Colonic mucosa (tissue), 4 donors: ENCODE measurements at places on chromosomes 2 and 18. TPM values are rescaled to one million over a fixed set of nuclear protein-coding genes. Genes with fewer than 3 reads are reported as not detected.

- H3K4me3 ChIP-seq, result no peak overlapping the region
- no peak overlapping the region for H3K27ac ChIP-seq
- H3K36me3 ChIP-seq, result no peaks in the 10 kb centered on the region
- no peaks in the 10 kb centered on the region for H3K27me3 ChIP-seq
- no peak for DNase-seq
- no peaks in the 10 kb centered on the region for H3K4me1 ChIP-seq
Observed at GRCh38 chr2:218513676-218514075, 54.5 kb downstream of the USP37 start.

GRCh38 chr2:129768036-129768386, 211.5 kb upstream of the RAB6C start:
- no peaks in the 10 kb centered on the region for H3K36me3 ChIP-seq
- H3K27ac ChIP-seq, result no peak overlapping the region
- no peaks in the 10 kb centered on the region for H3K4me1 ChIP-seq
- H3K27me3 ChIP-seq, result no peaks in the 10 kb centered on the region
- H3K4me3 ChIP-seq, result no peak overlapping the region
- no peak for DNase-seq

- peaks cover 6% of the 10 kb centered on the region for H3K27me3 ChIP-seq
- H3K27ac ChIP-seq, result no peak overlapping the region
- no peak for DNase-seq
Observed at GRCh38 chr2:163121483-163121882, 282.9 kb upstream of the KCNH7 start.

Gene AMER3
- total RNA-seq, result 0.27 TPM

GRCh38 chr18:6210349-6211173, 204.2 kb downstream of the L3MBTL4 start:
- DNase-seq, result no peak
- H3K27me3 ChIP-seq, result no peaks in the 10 kb centered on the region
- no peaks in the 10 kb centered on the region for H3K4me1 ChIP-seq
- H3K4me3 ChIP-seq, result no peak overlapping the region

GRCh38 chr18:76232779-76233178, 262.3 kb downstream of the ZNF516 start:
- no peak overlapping the region for H3K4me3 ChIP-seq
- DNase-seq, result no peak
- H3K27ac ChIP-seq, result no peak overlapping the region
- H3K27me3 ChIP-seq, result no peaks in the 10 kb centered on the region

Gene ANKRD53
- not detected for total RNA-seq

GRCh38 chr2:727071-727470, 49.9 kb upstream of the TMEM18 start:
- H3K4me3 ChIP-seq, result no peak overlapping the region
- no peak for DNase-seq
- H3K27ac ChIP-seq, result no peak overlapping the region

DNA sequence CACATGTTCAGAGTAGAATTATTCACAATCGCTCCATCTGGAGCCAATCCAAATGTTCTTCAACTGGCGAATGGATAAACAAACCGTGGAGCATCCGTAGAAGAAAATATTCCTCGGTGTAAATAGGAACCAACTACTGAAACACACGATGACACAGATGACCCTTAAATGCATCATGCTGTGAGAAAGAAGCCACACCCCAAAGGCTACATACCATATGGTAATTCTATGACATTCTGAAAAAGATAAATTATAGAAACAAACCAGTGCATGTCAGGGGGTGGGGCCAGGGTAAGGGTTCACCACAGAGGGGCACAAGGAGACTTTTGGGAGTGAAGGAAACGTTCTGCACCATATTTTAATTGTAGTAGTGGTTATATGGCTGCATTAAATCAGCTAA, 312.2 kb upstream of the SMIM21 start:
- no peak overlapping the region for H3K4me3 ChIP-seq
- H3K27ac ChIP-seq, result no peak overlapping the region
- no peaks in the 10 kb centered on the region for H3K4me1 ChIP-seq
- no peaks in the 10 kb centered on the region for H3K36me3 ChIP-seq
- DNase-seq, result no peak
- H3K27me3 ChIP-seq, result no peaks in the 10 kb centered on the region

Gene C1QL2
- total RNA-seq, result not detected

GRCh38 chr2:113068249-113068648, 479 bp downstream of the IL1F10 start:
- no peak for DNase-seq
- H3K27me3 ChIP-seq, result no peaks in the 10 kb centered on the region
- no peaks in the 10 kb centered on the region for H3K36me3 ChIP-seq

GRCh38 chr18:9404565-9405060, 70.0 kb downstream of the TWSG1 start:
- no peaks in the 10 kb centered on the region for H3K36me3 ChIP-seq
- H3K27ac ChIP-seq, result no peak overlapping the region
- H3K4me1 ChIP-seq, result no peaks in the 10 kb centered on the region
- no peaks in the 10 kb centered on the region for H3K27me3 ChIP-seq

Gene COL4A3
- 0.42 TPM for total RNA-seq

- H3K36me3 ChIP-seq, result no peaks in the 10 kb centered on the region
- H3K27me3 ChIP-seq, result no peaks in the 10 kb centered on the region
- DNase-seq, result no peak
- no peak overlapping the region for H3K4me3 ChIP-seq
Observed at GRCh38 chr18:78245451-78245850, 734.2 kb upstream of the SALL3 start.

DNA sequence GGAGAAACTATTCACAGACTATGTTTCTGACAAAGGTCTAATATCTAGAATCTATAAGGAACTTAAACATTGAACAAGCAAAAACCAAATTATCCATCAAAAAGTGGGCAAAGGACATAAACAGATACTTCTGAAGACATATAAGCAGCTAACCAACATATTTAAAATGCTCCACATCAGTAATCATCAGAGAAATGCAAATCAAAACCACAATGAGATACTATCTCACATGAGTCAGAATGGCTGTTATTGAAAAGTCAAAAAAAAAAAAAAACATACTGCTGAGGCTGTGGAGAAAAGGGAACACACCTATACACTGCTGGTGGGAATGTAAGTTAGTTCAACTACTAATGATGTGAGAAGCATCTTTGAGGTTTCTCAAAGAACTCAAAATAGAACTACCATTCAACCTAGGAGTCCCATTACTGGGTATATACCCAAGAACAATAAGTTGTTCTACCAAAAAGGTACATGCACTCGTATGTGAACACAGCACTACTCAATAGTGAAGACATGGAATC, 220.4 kb upstream of the TFPI start:
- H3K4me1 ChIP-seq, result no peaks in the 10 kb centered on the region
- no peaks in the 10 kb centered on the region for H3K27me3 ChIP-seq
- H3K27ac ChIP-seq, result no peak overlapping the region

DNA sequence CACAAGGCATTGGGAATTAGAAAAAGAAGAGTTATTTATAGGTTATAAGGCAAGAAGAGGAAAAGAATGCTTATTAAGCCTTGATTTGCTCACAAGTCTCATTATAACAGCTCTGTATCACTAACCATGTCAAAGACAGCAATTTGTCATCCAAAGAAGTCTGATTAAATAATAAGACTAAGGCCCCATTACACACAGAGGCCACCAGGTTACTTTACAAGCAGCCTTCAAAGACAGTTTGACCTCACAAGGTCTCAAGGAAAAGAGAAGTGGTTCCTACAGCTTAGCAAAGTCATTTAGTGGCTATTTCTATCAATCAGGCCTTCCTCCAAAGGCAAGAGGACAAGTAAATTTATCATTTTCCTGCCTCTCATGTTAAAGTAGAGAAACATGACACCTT, 188.5 kb downstream of the MBD2 start:
- no peak for DNase-seq
- H3K27me3 ChIP-seq, result no peaks in the 10 kb centered on the region
- no peak overlapping the region for H3K4me3 ChIP-seq
- no peaks in the 10 kb centered on the region for H3K4me1 ChIP-seq
- H3K27ac ChIP-seq, result no peak overlapping the region

Gene NEU4
- total RNA-seq, result 36.9 TPM

GRCh38 chr2:32095671-32096070, 32.3 kb downstream of the SPAST start:
- no peaks in the 10 kb centered on the region for H3K4me1 ChIP-seq
- no peaks in the 10 kb centered on the region for H3K27me3 ChIP-seq
- no peak overlapping the region for H3K27ac ChIP-seq
- H3K36me3 ChIP-seq, result no peaks in the 10 kb centered on the region
- H3K4me3 ChIP-seq, result no peak overlapping the region

DNA sequence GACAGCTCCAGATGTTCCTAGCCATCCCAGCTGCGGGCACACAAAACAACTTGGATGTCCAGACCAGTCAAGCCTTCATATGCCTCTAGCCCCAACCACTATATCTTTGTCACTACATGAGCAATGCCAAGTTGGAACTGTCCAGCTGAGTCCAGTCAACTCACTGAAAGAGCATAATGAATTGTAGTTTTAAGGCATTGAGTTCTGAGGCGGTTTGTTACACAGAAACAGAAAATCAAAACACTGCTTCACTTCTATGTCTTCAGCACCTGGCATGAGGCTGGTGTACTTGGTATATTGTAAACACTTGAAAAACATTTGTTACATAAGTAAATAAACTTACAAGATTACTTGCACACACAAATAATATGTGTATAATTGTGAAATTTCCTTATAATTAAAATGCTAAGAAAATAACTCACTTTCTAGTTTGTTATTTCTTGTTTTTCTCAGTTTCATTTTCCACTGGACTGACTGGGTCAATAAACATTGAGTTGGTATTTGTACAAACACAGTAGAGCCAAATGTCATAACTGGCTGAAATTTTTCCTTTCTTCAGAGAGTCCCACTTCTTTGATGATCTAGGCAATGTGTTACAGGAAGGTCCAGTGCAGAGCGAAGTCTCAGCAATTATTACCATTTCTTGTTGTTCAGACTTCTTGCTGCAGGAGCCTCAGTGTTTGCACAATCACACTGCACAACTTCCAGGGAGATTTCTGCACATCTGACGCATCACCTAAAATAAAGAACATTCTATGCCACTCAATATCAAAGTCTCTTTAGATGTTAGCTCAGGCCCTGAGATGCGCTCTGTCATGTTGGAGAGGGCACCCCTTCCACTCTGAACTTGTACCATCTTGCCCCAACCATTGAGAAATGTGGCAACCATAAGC, 38.2 kb upstream of the DPP4 start:
- H3K27ac ChIP-seq, result no peak overlapping the region
- H3K36me3 ChIP-seq, result no peaks in the 10 kb centered on the region
- no peaks in the 10 kb centered on the region for H3K4me1 ChIP-seq
- H3K27me3 ChIP-seq, result no peaks in the 10 kb centered on the region
- H3K4me3 ChIP-seq, result no peak overlapping the region

Gene EPC2
- total RNA-seq, result 18.4 TPM

Gene MRPL44
- total RNA-seq, result 40.8 TPM

- H3K36me3 ChIP-seq, result no peaks in the 10 kb centered on the region
- H3K27ac ChIP-seq, result no peak overlapping the region
- H3K27me3 ChIP-seq, result no peaks in the 10 kb centered on the region
- no peak overlapping the region for H3K4me3 ChIP-seq
- H3K4me1 ChIP-seq, result no peaks in the 10 kb centered on the region
- peak; percentile 57 for DNase-seq
Observed at GRCh38 chr18:61322265-61322873, 10.9 kb upstream of the CDH20 start.

Gene CHRND
- total RNA-seq, result not detected

DNA sequence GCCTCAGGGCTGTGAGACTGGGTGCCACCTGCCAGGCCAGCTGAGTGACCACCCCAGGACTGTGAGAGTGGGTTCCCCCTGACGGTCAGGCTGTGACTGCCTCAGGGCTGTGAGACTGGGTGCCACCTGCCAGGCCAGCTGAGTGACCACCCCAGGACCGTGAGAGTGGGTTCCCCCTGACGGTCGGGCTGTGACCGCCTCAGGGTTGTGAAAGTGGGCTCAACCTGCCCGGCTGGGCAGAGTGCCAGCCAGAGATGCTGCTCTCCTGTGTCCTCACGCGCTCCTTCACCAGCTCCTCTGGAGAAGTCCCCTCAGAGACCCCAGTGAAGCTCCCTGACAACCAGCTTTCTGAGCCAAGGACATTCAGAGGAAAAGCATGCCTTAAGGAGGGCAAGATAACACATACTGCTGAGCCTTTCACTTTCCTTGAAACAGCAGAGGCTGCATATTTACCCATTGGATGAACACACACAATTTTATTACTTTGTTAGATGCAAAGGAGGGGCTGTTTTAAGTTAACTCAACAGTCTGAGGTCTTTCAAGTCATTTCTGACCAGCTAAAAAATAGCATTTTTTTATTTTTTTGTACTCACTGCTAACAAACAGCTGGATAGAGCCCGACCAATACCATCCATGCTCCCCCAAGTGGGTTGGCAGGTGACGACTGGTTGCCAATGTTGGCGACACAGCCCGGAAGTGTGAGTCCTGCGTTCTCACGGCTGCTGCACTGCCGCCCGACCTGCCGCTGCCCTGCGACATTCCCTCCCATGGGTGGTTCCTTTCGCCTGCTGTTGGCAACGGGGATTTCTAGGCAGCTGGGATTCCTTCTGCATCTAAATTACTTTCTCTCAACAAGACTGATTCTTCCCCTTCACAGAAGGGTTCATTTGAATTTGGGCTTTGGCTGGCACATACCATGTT, 70.7 kb downstream of the NDUFA10 start:
- no peak overlapping the region for H3K27ac ChIP-seq
- no peaks in the 10 kb centered on the region for H3K36me3 ChIP-seq
- peak; percentile 36 for DNase-seq

GRCh38 chr2:150545916-150546315, 58.4 kb upstream of the RND3 start:
- H3K36me3 ChIP-seq, result no peaks in the 10 kb centered on the region
- no peak overlapping the region for H3K27ac ChIP-seq
- DNase-seq, result no peak
- no peak overlapping the region for H3K4me3 ChIP-seq
- no peaks in the 10 kb centered on the region for H3K27me3 ChIP-seq

GRCh38 chr2:60834270-60834717, 47.1 kb upstream of the REL start:
- H3K27ac ChIP-seq, result no peak overlapping the region
- no peaks in the 10 kb centered on the region for H3K27me3 ChIP-seq
- H3K36me3 ChIP-seq, result no peaks in the 10 kb centered on the region
- DNase-seq, result no peak
- no peaks in the 10 kb centered on the region for H3K4me1 ChIP-seq

GRCh38 chr18:78199611-78200010, 780.0 kb upstream of the SALL3 start:
- H3K27me3 ChIP-seq, result no peaks in the 10 kb centered on the region
- no peak for DNase-seq
- H3K36me3 ChIP-seq, result no peaks in the 10 kb centered on the region
- no peak overlapping the region for H3K27ac ChIP-seq

DNA sequence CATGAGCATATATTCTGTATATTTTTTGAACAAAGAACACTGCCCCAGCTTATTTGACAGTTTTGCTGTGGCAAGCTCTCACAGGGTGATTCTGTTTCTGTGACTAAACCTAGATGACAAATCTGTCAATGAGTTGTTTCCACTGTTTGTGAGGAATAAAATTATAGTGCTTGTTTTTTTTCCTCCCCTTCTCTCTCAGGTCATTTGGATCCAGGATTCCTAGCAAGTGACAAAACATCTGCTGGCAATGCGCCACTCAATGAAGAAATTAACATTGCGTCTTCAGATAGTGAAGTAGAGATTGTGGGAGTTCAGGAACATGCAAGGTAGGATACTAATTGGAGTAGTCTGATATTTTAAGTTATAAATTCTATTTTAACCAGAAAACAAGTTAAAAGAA, 149.3 kb downstream of the HAUS1 start:
- no peak for DNase-seq
- no peak overlapping the region for H3K27ac ChIP-seq
- H3K4me1 ChIP-seq, result peaks cover 9% of the 10 kb centered on the region
- no peaks in the 10 kb centered on the region for H3K27me3 ChIP-seq
- H3K4me3 ChIP-seq, result no peak overlapping the region

Gene DTYMK
- total RNA-seq, result 106 TPM

GRCh38 chr2:127406454-127406853, 11.8 kb upstream of the PROC start:
- peaks cover 5% of the 10 kb centered on the region for H3K4me1 ChIP-seq
- no peak overlapping the region for H3K27ac ChIP-seq
- DNase-seq, result no peak

Gene ANKRD30B
- total RNA-seq, result 0.32 TPM
